A549 treated with AZD2906 at 1 μM for 4 hours (cell line): ENCODE measurements at places on chromosomes 5 and 9. TPM values are rescaled to one million over a fixed set of nuclear protein-coding genes. Genes with fewer than 3 reads are reported as not detected.

Gene VPS13A
- total RNA-seq, result 7.4 to 11.6 TPM (median 9.2 TPM) in 5 replicates

Gene GSN
- total RNA-seq, result 81.3 to 97.6 TPM (median 89.3 TPM) in 5 replicates

Gene TNC
- 0.69 to 1.00 TPM (median 0.80 TPM) in 5 replicates for total RNA-seq

Gene GFRA3
- total RNA-seq, result 0.06 to 0.14 TPM (median 0.10 TPM) in 4 of 5 replicates, not detected in the other

Gene SLCO4C1
- total RNA-seq, result 0.01 to 0.02 TPM in 2 of 5 replicates, not detected in the others

Gene IL9
- total RNA-seq, result not detected in 5 replicates

Gene STK32A
- total RNA-seq, result 0.13 to 0.40 TPM (median 0.22 TPM) in 5 replicates

Gene ANKRD18A
- 6.7 to 10.3 TPM (median 9.0 TPM) in 5 replicates for total RNA-seq
